Stimulated activated CD4-positive, alpha-beta T cell treated with anti-CD3 and anti-CD28 coated beads, Interleukin-1b, Interleukin-23, amount 100 ng/mL, for 4 hours (primary cell): ENCODE measurements at places on chromosomes 6 and 20.

GRCh38 chr6:83057705-83058321, 7.8 kb downstream of the UBE3D start:
- no peak for DNase-seq

- DNase-seq, result no peak
Measured at GRCh38 chr6:150207931-150208570, 65.2 kb downstream of the PPP1R14C start.

GRCh38 chr6:7546383-7546782, 4.9 kb downstream of the DSP start:
- DNase-seq, result no peak

- peak; percentile 49 for DNase-seq
Measured at GRCh38 chr20:35305682-35306556, 13.7 kb upstream of the FAM83C start.

DNA sequence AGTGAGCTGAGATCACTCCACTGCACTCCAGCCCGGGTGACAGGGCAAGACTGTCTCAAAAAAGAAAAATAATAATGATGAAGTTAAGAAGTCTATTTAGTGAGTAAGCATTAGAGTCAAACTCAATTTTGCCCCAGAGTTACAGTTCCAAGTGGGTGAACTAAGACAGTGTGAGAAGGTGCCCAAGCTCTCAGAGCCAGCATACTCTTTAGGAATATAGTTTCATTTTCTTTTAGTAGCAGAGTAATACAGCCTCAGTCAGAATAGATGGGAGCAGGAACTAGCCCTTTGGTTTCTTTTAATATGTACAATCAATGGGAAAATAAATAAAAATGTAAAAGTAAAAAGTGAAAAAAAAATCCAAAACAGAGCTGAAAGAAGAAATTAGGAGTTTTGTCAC, 87.0 kb upstream of the ADGRF1 start:
- DNase-seq, result no peak

GRCh38 chr6:130682066-130682465, 145.1 kb upstream of the SMLR1 start:
- DNase-seq, result no peak

DNA sequence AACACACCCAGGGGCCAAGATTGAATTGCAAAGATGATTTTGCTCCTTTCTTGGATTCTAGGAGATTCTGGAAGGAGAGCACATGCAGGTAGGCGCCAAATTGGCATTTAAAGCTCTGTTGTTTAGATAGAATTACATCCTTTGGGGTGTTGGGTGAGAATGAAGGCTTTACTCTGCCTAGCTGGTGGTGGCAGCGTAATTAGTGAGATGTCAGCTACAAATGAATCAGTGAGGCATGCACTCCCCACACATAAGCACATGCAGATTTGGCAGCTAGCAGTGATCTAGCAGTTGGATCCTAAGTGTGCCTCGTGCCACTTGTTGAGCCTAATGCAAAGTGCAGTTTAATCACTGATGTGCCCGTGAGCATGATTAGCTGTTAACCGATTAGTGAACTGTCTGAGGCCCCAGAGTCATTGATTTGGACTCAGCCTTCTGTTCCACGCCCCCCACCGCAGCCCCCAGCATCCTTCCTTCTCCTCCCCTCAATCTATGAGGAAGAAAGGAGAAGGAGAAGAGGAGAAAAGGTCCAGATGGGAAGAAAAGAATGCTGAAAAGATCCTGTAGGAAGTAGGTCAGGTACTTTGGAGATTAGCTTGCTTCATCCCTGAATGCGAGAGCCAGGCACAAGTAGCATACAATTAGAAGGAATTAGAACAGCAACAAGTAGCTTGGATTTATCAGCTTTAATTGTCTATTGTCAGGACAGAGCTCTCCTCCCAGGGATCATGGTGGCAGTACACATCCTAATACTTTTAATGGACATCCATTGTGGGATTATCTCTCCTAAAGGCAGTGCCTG, 6.0 kb upstream of the PRDM1 start:
- no peak for DNase-seq

GRCh38 chr6:54932622-54933021, 86.1 kb downstream of the FAM83B start:
- DNase-seq, result no peak

- no peak for DNase-seq
Measured at GRCh38 chr6:111354758-111355555, 128.1 kb downstream of the REV3L start.

DNA sequence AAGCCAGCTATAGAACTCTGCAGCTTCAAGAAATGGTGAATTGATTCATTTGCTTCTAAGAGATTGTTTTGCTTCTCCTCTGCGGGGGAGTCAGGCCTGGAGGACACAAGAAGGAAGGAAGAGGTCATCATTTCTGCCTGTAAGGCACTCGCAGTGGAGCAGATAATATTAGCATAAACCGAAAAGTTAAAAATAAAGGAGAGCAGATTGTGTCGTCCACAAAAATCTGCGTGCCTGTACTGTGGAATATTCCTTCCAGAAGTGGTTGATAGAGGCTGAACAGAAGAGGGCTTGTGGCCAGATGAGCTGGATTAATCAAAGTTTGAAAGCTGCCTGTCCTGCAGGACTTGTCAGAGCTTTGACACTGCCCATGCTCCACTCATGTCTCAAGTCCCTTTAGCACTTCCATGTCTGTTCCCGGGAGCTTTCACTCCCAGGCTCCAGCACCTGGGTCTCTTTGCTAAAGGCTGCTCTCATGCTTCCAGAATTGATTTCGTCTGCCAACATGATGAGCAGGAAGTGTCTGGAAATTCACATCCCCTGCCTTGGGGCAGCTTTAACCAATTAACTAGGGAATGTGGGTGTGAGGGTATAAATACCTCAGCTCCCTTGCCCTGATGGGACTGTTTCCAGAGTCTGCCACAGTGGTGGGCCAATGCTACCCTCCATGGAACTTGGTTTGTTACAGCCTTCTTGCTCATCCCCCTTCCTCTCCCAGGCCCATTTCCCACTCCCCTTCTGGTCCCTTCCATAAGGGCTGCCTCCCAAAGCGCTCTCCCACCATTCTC, 65.1 kb upstream of the STX16 start:
- DNase-seq, result no peak

DNA sequence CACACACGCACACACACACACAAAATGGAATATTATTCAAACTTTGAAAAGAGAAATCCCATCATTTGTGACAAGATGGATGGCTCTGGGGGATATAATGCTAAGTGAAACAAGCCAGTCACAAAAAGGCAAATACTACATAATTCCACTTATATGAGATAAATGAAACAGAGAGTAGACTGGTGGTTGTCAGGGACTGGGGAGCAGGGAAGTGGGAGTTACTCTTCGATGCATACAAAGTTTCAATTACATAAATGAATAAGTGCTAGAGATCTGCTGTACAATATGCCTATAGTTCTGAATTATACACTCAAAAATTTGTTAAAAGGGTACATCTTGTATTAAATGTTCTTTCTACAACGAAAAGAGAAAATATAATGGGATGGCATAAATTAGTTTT, 58.1 kb upstream of the PLN start:
- no peak for DNase-seq

DNA sequence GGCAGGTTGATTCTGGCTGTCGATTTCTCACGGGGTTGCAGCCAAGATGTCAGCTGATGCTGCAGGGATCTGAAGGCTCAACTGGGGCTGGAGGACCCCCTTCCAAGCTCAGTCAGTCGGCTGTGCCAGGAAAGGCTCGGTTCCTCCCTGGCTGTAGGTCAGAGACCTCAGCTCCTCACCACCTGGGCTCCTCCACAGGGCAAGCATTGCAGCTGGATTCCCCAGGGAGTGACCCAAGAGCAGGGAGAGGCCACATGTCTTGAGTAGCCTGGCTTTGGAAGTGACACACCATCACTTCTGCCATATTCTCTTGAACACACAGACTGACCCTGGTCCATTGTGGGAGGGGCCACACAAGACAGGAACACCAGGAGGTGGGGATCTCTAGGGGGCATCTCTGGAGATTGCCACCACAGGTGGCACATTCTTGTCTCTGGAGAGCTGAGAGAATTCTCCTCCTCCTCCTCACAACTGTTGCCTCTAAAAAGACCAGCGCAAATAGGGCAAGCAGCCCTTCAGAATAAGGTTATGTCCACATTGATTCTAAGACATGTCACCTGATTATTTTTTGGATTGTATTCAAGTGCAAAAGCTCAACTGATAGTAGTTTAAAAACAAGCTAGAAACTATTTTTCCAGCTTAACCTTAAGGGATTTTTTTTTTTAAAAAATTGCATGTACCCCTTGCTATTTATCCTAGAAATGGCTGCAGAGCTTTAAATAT, 270.5 kb downstream of the NRN1 start:
- DNase-seq, result no peak

DNA sequence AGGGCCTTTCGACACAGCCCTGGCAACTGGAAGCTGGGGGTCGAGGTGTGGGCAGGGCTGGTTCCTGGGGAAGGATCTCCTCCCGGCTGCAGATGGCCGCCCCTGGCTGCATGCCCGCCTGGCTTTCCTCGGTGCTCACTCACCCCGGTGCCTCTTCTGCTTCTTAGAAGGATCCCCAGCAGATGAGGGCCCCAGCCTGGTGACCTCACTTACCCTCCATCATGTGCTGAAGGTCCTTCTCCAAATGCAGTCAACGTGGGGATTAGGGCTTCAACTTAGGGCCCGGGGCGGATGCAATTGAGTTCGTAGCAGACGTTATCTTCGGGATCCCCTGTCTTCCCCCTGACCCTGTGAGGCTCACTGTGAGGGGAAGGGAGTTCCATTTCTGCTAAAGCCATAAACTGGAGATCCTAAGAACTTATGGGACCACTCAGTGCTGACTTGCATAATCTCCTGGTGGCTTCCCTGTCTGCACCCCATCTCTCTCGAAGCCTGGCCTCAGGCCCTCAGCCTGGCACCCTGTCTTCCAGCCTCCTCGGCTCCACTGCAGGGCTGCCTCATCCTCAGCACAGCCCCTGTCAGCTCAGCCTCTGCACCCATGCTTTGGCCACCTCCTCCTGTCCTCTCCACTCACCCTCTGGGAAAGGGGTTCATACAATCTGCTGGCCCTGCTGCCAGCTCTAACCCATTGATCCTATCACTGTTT, 92.6 kb downstream of the THBS2 start:
- DNase-seq, result no peak

GRCh38 chr20:11935212-11936154, 17.8 kb downstream of the BTBD3 start:
- DNase-seq, result no peak

- DNase-seq, result no peak
Measured at GRCh38 chr6:146123616-146124015, 94.8 kb downstream of the GRM1 start.

DNA sequence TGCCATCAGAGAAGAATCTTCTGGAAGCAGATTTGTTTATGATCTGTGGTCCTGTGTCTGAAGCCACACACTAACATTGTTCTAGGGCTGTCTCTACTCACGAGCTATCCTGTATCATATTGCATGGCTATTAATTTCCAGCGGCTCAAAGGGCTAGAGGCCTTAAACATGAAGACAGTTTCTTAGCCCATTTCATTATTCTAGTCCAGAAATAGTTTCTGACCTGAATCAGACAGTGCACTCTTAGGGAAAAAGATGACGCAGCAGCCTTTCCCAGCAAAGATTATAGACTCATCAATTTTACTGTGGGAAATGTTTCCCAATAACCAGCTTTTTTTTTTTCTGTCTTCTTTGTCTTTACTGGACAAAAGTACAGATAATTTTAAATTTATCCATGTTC, 105.3 kb upstream of the SUPT3H start:
- DNase-seq, result no peak
